IPS-NIHi11 (cell line): ENCODE measurements at places on chromosomes 6 and 20.

DNA sequence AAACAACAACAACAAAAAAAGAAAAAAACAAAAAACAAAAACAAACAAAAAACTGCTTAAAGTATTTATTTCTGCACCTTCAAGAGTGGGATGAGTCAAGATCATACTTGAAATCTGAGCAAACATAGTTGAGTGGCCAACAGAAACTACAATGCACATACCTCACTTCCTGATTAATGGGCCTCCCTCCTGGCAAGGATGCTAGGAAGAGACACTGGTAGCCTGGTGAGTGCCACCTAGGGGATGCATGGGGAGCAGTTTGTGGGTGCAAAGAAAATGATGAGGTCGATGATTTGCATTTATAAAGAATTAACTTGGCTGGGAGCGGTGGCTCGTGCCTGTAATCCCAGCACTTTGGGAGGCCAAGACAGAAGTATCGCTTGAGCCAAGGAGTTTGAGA, 808.1 kb downstream of the MAFB start:
- peak; percentile 17 for DNase-seq

- no peak for DNase-seq
Observed at GRCh38 chr6:148466158-148466557, 123.5 kb downstream of the SASH1 start.

DNA sequence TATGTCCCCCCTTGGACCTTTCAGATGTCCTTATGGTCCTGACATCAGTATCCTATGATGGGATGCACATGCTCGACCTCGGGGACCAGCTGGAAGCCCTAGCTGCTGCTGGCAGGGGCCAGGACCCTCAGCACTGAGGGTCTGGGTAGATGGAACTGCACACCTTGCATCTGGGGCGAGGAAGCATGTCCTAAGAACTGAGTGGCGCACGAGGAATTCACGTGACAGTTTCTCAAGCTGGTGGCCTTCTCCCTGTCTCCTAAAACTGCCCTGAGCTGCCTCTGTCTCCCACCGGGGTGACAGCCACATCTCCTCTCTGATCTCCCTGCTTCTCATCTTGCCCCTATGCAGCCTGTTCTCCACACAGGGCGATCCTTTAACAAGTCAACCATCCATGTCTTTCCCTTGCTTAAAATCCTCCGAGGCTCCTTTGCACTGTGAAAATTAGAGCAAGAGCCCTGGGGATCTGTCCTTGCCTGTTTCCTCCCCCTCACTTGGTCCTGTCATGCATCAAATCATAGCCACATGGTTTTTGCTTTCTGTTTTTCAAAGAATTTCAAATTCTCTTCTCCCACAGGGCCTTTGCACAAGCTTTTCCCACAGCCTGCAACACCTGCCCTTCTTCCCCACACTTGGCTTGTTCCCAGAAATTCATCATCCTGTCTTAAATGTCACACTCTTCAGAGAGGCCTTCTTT, 107.7 kb downstream of the CDH26 start:
- no peak for DNase-seq

- DNase-seq, result no peak
Observed at GRCh38 chr6:99501762-99502161, 13.5 kb downstream of the USP45 start.

DNA sequence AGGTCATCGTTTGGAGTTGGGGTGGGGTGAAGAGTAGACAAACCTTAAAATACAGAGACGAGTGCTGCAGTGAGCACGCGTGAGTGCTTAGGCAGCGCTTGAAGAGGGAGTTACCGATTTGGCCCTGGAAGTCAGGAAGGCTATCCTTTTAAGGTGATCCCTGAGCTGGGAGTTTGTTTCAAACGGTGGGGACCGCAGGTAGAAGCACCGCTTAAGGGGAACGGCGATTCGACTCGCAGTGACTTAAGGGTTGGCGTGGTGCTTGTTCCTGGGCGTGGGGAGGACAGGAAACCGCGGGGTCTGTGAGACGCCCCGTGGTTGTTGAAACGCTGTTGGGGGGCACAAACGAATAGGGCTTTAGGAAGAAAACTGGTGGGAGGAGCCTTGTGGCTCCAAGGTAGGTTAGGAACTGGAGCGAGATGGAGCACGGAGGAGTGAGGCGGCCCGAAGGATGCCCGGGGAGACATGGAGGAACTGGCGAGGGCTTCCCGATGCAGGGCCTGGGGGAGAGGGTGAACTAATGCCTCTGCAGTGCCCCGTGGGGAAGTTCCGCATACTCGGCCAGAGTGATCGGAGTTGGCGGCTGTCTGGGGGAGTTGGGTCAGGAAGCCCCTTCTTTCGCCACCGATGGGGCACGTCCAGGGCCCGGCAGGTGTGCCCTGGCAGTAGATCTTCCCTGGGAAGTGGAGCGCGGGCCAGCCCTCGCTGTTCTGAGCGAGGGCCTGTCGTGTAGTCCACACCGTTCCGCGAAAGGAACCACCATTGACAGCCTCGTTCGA, 1.3 kb upstream of the CDYL start:
- DNase-seq, result peak; percentile 29

GRCh38 chr6:134602123-134602522, 284.2 kb upstream of the SGK1 start:
- DNase-seq, result no peak

GRCh38 chr20:14721926-14722452, 384.6 kb upstream of the FLRT3 start:
- no peak for DNase-seq

- no peak for DNase-seq
Observed at GRCh38 chr6:14280006-14280510, 162.5 kb downstream of the CD83 start.

- DNase-seq, result no peak
Observed at GRCh38 chr6:131960371-131961133, 9.4 kb upstream of the CCN2 start.

- peak; percentile 29 for DNase-seq
Observed at GRCh38 chr6:129744201-129744879, 34.4 kb upstream of the ARHGAP18 start.

- no peak for DNase-seq
Observed at GRCh38 chr20:46435146-46435545, 28.7 kb upstream of the ELMO2 start.

- DNase-seq, result no peak
Observed at GRCh38 chr6:94570581-94570980, 1006.8 kb upstream of the MANEA start.

- DNase-seq, result no peak
Observed at GRCh38 chr6:69868961-69869360, 2.6 kb downstream of the COL19A1 start.

- DNase-seq, result no peak
Observed at GRCh38 chr6:85574932-85575598, 18.6 kb downstream of the SNX14 start.

DNA sequence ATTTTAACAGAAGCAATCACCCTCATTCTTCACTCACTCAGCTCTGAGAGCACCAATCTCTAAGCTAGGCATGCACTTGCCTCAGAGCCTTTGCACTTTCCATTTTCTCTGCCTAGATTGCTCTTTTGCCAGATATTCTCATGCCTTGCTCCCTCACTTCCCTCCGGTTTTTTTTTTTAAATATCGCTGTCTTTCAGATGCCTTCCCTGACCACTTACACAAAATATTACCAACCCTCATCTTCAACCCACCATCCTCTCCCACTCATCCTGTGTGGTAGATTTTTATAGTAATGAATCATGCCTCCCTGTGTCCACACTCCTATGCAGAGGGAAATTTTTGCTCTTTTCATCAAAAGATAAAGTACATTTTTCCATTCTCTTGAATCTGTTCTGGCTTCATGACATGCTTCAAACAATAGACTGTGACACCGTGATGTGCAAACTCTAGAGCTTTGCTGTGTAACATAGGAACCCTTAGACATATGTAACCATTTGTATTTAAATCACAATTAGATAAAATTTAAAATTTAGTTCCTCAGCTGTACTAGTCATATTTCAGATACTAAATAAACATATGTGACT, 437.1 kb downstream of the UTRN start:
- no peak for DNase-seq

DNA sequence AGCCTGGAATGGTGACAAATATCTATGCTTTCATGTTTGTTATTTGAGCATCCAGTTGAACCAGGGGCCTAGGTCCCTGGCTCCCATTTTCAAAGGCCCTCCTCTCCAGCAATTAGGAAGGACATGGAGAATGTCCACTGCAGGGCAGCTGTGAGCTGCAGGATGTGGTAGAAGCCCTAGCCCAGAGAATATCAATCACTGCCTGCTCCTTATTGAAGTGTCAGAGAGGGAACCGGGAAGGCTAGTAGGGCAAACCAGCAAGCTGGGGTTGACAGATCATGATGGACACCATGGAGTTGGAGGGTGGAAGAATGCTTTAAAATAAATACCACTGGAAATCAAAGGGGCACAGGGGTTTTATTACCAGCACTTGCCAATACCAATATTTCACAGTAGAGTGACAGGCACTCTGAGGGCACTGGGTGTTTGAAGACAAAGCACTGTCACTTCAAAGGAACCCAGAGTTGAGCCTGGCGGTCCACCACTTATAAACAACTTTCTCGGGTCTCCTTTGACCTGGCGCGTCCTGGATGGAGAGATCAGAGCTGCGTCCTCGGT, 47.7 kb downstream of the ZNF831 start:
- DNase-seq, result no peak

DNA sequence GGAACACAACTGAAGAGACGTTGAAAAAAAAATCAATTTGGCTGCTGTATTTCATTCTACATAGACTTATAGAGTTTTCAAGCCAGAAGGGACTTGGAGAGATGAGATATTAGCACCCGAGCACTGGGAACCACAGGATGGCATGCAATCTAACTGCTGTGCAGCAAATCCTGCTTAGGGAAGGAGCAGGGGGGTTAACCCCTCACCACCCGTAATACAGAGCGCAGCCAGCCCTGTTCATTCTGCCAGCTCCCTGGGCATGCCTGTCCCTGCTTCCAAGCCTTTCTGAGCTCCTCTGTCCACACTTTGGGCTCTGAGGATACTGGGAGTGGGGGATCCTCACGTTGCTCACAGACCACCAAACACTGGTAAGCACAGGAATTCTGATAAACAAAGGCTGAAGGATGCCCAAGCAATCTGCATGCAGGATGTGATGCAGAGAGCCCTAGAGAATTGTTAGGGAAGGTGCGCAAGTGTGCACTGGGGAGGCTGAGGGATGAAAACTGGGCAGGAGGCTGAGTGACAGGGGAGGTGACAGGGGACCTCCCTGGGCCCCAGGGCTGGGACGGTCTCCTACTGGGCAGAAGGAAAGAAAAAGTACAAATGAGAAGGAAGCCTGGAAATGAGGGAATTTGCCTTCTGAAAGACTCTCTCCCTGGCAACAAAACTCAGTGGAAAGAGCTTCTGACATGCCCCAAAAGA, 34.0 kb downstream of the CPNE5 start:
- DNase-seq, result no peak

DNA sequence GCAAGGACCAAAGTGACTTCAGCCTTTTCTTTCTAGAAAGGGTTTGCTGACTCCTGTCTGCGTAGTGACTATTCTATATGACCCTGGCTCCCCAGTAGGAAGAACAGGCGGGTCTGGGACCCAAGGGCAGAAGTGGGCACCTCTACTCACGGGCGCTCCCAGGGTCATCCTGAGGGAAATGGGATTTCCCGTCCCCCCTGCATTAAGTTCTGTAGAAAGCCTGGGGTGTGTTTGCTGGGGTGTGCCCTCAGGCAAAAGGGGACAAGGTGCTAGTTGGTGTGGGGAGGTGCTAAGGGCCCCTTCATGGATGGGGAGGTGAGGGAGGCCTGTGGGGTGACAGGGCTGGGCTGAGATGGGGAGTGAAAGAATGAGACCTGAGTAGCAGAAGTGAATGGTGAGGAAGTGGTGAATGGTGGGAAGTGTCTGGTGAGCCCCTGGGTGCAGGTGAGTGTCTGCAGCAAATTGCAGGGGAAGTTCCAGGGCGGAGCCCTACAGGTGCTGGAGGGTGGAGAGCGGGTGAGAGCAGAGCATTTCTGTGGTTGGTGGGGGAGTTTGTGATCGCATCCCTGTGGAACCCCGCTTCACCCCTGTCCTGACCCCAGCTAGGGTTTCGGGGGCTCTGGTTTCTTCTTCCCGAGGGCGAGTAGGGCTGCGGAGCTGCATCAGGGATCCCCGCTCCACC, 21.1 kb downstream of the RAET1L start:
- DNase-seq, result no peak

DNA sequence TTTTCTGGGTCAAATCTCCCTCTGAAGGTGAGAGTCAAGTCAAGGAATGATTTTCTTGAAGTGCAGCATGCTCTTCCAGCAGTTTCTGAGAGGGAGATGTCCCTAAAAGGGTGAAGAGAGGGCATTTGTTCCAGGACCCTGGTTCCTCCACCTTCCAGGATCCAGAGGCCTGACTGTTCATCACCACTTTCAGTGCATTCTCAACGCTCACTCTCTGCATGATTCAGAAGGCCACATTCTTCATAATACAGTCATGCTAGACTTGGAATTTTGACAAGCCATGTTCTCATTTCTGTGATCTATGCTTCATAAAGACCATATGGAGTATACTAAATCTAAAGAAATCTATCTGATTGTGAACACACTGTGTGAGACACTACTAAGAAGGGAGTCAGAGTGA, 85.1 kb downstream of the PDE7B start:
- no peak for DNase-seq

- DNase-seq, result no peak
Observed at GRCh38 chr6:160227038-160227768, 31.4 kb downstream of the SLC22A2 start.

GRCh38 chr6:147212622-147213021, 8.4 kb downstream of the STXBP5 start:
- no peak for DNase-seq

GRCh38 chr6:40588480-40588879, 1.3 kb upstream of the LRFN2 start:
- no peak for DNase-seq

DNA sequence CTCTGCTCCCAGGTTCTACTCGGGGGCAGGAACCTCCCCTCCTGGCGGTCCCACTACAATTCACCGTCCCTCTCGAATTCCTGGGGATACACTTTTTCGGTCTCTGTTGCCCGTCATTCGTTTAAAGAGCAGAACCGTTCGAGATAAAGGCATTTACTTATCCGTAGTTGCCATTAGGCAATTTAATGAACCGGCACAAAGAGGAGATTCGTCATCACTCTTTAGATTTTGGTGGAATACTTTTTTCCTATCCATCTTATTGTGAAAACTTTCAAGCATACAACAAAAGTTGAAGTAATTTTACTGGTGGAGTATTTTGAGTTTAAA, 1.2 kb upstream of the CD24 start:
- DNase-seq, result peak; percentile 35

GRCh38 chr6:90687775-90688380, 101.0 kb upstream of the MAP3K7 start:
- no peak for DNase-seq

- DNase-seq, result no peak
Observed at GRCh38 chr6:63805808-63806572, 170.4 kb downstream of the PHF3 start.
